Endodermal cell (in vitro differentiated cells): ENCODE measurements at places on chromosomes 16 and 17.

DNA sequence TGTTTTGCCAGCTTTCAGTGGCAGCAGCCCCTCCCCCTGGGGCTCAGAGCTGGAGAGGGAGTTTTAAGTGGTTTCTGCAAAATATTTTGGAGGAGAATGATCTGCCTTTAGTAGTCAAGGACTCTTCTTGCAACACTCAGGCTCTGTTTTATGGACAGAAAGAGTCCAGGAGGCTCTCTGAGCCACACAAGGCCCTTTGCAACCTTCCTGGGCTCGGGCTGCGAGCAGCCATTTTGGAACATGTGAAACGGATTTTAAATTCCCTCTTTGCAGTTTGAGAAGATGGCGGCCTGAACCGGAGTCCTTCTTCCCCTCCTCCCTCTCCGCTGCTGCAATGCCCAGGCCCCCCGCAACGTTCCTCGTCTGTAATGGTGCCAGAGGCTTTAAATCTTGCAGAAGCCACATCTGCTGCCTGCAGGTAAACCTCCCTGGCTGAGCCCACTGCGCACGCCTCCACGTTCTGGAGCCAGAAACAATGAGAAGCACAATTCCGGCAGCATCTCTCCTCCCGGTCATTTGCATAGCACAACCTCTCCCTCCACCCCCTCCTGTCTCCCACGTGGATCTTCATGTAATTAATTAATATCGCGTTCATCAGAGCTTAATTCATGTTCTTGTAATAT is 386.1 kb downstream of the SEC14L1 start:
- peak; percentile 33 for DNase-seq

- DNase-seq, result no peak
Measured at GRCh38 chr17:14688134-14688533, 387.3 kb downstream of the HS3ST3B1 start.

- peak; percentile 89 for DNase-seq
Measured at GRCh38 chr16:56277075-56277474, 85.8 kb downstream of the GNAO1 start.

DNA sequence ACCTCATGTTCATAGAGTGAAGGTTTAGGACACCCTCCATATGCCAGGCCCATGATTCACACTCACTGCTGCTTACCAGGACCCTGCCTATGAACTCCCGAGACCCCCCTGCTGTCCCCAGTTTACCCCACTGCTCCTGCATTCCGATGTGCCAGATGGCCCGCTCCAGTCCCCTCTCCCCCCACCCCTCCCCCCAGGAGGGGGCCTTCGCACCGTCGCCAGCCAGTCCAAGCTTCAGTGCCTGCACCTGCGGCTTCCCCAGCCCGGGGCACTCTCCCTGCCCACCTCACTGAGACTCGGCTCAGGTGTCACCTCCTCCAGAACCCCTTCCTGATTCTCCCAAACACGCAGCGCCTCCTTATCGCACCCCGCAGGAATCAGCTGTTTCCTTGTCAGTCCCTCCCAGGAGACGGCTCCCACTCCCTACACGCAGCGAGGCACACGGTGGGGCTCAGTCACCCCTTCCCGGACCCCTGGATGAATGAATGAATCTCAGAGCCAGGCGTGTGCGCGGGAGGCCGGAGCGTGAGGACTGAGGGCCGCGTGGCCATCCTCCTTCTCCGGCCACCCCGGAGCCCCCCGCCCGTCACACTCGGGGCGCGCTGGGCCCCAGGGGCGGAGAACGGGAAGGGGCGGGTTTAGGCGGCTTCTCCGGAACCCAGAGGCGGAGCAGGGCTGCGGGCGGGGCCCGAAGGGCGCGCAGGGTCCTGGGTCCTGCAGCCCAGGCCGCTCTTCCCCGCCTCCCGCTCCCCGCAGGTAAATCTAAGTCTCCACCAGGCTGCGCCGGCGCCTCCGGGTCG is 1.6 kb downstream of the MYO1C start:
- peak; percentile 87 for DNase-seq

GRCh38 chr17:34434052-34434451 is 71.0 kb upstream of the CCL1 start:
- DNase-seq, result no peak

DNA sequence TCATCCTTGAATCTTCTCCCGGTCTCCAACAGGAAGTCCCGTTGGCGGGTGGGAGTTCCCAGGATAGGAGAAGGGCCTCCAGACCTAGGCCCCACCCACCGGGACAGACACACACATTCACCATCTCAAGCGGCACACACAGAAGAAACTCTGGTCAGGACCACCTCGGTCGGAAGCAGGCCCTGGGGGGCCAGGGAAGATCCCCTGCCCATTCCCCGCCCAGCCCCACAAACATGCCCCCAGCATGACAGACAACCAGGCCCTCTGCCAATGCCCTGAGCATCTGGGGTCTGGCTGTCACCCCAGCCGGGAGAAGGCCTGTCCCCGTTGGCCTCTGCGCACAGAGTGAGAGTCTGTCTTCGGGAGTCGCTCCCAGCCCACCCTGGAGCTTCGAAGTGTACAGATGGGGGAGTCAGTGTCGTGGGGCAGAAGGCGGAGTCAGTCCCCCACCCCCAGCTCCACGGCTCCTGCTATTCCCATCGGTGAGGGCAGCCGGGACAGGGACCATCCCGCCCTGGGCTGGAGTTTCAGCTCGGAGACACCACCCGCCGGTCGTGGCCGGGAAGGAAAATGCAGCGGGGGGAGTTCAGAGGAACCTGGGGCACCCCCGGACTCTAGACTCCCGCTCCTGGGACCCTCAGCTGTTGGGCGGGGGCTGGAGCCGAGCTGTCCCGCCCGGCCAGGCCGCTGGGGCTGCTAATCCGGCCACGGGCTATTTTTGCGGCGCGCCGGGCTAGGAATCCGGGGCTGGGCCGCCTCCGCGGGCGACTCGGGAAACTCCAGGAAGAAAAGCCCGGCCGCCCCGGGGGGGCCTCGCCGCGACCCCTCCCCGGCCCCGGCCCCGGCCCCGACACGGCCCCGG is 660 bp downstream of the RHBDF1 start:
- DNase-seq, result peak; percentile 95

GRCh38 chr16:46783800-46784199 is 35.7 kb upstream of the MYLK3 start:
- DNase-seq, result no peak

DNA sequence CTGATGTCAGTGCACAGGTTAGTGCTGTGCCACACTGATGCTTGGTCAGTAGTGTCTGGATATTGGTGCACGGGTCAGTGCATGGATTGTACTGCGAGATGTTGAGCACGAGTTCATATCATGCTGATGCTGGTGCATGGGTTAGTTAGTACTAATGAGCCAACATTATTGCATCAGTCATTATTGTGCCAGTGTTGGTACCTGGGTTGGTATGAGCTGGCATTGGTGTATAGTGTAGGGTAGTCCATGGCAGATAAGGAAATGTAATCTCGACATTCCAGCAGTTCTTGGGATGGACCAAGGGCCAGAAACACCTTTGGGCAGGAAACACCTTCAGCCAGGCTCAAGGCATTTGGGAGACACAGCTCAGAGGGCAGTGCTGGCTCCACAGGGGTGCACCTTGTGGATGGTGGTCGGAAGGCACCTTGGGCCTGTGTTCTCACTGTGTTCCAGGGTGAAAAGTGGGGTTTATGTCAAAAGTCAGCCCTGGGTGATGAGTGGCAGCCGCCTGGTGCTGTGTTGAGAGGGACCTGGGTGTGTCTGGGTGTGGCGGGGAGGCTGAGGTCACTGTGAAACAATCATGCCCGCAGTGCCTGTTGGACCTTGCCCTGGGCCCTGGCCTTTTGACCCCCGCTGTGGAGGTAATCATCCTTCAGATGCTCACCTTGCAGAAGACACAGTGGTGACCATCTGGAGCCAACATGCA is 100.7 kb upstream of the ZNF469 start:
- DNase-seq, result no peak

- no peak for DNase-seq
Measured at GRCh38 chr16:220021-220420, 9.2 kb downstream of the LUC7L start.

GRCh38 chr16:20799599-20799998 is 6.7 kb downstream of the ERI2 start:
- DNase-seq, result no peak

DNA sequence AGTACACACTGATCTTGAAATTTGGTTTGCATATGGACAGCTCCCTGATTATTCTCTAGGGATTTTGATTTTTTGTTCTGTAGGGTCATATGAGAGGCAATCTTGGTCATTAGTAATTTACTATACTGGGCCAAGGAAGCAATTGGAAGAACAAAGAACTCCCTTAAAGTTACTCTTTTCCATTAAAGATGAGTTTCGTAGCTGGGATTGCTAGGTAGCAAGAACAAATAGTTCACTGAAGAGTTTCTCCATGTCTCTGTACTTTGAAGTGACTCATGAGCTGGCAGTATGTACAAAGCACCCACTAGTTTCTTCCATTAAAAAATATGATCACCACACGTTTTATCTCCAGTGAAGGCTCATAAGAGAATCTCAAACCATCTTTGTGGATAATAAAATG is 6.2 kb upstream of the BCAS3 start:
- no peak for DNase-seq

DNA sequence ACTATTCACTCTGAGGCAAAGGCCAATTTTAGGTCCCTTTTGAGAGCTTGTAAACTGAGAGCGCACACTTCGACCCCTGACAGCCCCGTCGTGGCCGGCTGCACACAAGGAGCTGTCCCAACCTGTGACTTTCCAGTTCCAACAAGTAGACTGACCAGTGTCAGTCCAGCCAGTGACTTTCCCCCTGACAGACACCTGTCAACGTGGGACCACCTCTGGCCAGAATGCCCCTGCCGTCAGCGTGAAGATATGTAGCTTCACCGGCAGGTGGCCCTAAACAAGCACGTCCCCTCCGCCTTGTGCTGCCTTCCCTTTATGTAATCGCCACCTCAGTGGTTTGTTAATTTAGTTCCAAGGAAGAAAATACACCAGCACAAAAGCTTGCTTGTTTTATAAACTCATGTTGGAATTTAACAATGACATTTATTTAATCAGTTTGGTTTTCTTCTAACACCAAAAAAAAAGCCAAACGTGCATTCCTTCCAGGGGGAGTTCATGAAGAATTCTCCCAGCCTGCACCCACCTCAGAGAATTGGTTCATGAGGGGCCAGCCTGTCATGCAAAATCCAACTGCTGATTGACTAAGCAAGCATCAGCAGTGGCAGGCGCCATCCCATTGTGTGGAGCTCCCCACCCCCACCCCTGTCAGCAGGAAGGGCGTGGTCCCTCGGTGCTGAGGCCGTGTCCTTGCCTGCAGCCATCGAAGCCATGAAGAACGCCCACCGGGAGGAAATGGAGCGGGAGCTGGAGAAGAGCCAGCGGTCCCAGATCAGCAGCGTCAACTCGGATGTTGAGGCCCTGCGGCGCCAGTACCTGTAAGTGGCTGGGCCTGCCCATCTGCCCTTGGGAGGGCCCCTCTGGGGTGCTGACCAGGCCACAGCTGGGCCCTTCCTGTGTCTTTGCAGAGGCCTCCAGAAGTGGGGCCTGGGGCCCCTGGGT is 33.9 kb downstream of the PLD6 start:
- peak; percentile 65 for DNase-seq

DNA sequence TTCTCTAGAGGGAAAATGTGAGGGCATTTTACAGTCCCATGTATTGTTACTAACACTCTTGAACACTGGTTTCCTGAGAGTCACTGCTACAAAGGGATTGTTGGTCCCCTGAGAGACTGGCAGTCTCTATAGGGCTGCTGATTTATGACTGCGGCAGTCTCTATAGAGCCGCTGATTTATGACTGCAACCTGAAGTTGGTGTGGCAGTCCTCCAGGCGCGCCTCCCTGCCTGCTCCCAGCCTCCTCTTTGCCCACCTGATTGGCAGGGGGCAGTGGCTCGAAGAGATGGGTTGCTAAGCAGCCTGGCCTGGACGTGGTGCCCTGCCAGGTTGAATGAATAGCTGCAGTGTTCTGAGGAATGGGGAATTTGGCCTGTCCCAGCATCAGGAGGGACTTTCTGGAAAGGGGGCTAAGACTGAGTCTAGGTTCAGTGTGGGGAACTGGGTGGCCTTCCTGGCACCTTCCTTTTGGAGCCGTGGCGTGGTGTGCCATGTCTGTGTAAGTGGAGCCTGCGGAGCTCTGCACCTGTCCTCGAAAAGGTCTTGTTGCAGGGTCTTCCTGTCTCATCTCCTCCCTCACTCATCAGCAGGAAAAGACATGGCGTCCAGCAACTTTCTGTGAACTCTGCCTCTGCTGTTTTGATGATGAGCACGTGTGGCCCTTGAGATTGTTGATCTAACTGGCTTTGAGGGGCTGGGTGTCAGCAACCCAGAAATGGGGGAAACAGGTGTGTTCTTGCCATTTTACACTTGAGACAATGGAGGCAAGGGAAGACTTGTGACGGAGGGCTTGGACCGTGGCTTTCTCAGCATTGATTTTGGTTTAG is 24.9 kb downstream of the SAP30BP start:
- no peak for DNase-seq

- DNase-seq, result no peak
Measured at GRCh38 chr16:64416216-64417005, 705.5 kb downstream of the CDH11 start.

- no peak for DNase-seq
Measured at GRCh38 chr16:86604436-86605193, 26.3 kb downstream of the FOXL1 start.

GRCh38 chr17:67326440-67326839 is 39.9 kb downstream of the PSMD12 start:
- DNase-seq, result peak; percentile 28

- no peak for DNase-seq
Measured at GRCh38 chr17:9370467-9370866, 205.2 kb downstream of the STX8 start.

GRCh38 chr17:40472733-40473452 is 28.5 kb downstream of the TNS4 start:
- no peak for DNase-seq

DNA sequence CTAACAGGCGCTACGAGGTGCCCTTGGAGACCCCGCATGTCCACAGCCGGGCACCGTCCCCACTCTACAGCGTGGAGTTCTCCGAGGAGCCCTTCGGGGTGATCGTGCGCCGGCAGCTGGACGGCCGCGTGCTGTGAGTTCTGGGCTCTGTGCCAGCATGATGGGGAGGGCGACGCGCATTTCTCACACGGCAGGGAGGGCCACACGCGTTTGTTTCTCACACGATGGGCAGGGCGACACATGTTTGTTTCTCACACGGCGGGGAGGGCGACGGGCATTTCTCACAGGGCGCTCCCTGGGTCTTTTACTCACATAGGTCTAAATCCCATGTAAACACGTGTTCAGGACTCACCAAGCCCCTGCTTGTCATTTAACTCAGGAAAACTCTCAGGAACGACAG is 4.4 kb downstream of the GAA start:
- no peak for DNase-seq

GRCh38 chr16:82761236-82761635 is 134.5 kb downstream of the CDH13 start:
- no peak for DNase-seq

- peak; percentile 42 for DNase-seq
Measured at GRCh38 chr16:87585442-87586200, 16.7 kb upstream of the JPH3 start.

DNA sequence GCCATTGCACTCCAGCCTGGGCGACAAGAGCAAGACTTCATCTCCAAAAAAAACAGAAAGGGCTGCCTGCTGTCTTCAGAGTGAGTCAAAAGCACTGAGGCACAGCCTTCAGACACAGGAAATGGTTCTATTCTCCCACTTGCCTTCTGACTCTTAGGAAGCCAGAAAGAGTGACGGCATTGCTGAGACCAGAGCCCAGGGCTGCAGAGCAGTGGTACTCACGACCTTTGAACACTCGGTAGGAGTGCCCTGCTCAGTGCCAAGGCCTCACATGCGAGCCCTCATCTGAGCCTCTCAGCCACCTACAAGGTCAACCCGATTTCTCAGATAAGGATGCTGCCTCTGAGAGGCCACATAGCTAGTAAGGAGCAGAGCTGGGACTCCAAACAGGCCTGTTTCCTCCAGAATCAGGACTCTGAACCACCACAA is 3.5 kb upstream of the ITGAE start:
- DNase-seq, result no peak

- DNase-seq, result peak; percentile 90
Measured at GRCh38 chr17:73189417-73190099, 3.3 kb upstream of the COG1 start.
